ENCODE measurements at places on chromosomes 3 and 15.

- DNase-seq, result no peak
Measured at GRCh38 chr15:71362987-71363968, 248.0 kb downstream of the THSD4 start.

- no peak for DNase-seq
Measured at GRCh38 chr3:65177960-65178376, 490.2 kb upstream of the ADAMTS9 start.

GRCh38 chr15:40762919-40763800 lies 708 bp upstream of the GCHFR start:
- peak; percentile 76 for DNase-seq

DNA sequence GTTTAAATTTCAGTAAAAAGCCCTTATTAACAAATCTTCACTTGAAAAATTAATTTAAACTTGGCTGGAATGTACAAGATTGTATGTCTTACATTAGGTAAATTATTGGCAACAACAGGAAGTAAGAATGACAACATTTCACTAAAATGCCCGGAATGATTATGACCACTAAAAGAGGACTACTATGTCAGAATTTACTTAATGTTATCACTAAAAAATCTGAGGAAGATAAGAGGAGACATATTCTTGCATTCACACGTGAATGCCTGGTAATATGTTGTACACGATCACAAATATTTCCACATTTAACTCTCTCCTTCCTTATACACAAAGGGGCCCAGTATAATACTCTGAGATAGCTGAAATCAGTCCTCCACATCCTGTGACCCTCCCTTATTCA lies 29.7 kb downstream of the VGLL3 start:
- DNase-seq, result no peak

- DNase-seq, result no peak
Measured at GRCh38 chr3:51986010-51986947, 2.9 kb downstream of the ACY1 start.

- DNase-seq, result no peak
Measured at GRCh38 chr3:142056656-142057330, 92.6 kb downstream of the TFDP2 start.

GRCh38 chr3:140465988-140466387 lies 211.9 kb upstream of the TRIM42 start:
- DNase-seq, result no peak

GRCh38 chr3:100106094-100106493 lies 8.2 kb downstream of the FILIP1L start:
- no peak for DNase-seq

GRCh38 chr15:93943586-93943985 lies 287.8 kb upstream of the MCTP2 start:
- DNase-seq, result no peak

DNA sequence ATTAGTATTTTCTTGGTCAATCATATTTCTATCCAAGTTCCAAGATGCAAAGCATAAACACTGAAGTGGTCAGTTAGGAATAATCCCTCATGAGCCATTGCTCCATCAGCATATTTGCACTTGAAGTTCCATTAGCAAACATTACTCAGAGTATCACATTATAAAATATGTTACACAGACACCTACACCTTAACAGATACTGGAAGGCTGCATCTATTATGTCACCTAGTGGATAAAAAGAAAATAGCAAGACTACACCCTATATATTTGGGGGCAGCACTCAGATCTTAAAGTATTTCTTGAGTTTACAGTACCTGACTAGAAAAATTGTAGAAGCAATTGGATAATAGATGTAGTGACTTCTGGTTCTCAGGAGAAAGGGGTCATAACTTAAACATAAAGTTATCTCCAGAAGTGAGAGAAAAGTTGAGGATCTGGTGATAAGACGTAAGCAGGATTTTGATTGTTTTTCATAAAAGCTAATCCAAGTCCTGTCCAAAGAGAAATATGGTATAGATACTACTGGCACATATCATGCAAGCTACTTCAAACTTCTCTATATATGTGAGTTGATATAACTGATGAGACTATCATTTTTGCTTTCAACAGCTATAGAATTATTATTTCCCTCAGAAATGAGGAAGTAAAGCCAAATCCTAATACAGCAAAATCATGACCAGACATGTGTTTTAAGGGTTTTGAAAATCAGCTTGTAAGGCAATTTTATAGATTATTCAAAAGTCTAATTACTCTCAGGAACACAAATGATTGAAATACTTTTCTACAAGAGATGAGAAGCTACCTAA lies 422.2 kb downstream of the GBE1 start:
- DNase-seq, result no peak

DNA sequence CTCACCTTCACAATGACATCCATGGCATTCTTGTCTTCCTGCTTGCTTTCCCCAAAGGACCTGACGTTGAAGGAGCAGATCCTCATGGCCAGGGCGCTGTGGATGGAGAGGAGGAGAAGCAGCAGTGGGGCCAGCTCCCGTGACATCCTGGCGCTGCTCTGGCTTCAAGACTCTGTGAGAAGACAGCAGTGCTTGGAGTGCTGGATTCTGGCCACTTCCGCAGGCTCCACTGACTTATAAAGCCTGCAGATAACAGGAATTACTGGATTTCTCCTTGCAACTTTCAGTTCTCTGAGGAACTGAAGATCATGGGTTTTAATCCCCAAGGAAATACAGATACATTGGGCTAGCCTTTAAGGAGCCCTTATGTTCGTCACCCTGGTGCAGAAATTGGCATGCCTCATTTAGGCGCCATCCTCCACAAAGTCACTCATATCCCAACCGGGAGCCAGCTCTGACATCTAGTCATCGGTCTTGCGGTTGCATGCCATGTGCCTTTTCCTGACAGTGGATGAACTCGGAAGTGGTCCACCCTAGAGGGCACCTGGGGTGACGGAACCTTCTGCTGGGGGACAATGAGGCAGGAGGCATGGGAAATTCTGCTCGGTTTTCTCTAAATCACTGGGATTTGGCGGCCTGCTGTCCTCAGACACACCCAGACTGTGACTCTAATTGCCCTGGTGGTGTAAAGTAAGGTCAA lies at the start of gene DNASE1L3:
TSS of gene DNASE1L3 (minus strand) at position 212 of the 700 bp plus-strand sequence. CDS start at position 146, 66 bp downstream.
- DNase-seq, result no peak

DNA sequence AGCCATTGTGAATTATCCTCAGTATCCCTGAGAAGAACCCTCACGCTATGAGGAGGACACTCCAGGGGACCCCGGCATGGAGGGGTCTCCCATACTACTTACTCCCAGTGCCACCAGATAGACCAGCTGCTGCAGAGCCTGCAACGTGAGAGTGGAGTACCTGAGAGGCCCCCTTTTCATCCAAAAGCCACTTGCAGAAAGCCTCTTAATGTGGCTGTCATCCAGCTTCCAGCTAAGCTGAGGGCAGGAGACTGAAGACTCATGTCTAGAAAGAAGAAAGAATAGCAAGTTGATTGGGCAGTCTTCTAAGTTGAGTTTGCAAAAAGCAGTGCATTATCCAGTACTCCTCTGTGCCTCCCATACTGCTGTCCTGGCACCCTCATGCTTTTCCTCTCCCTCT lies 27.3 kb upstream of the MNS1 start:
- no peak for DNase-seq

DNA sequence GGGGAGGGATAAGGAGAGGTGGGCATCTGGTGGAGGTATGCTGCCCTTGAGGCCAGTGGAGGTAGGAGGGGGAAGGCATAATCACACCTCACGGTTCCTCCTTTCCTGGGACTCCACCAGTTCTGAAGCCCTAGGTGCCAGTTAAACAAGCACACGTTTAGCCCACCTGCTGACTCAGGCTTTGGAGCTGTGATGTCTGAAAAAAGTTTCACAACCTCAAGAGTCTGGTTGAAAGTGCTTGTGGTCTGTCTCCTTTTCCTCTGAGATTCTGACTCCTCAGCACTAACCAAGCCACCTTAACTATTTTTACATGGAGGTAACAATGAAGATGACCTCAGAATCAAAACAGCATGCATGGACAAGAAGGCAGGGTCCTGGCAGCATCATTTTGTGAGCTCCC lies 23.0 kb downstream of the HPS3 start:
- no peak for DNase-seq

DNA sequence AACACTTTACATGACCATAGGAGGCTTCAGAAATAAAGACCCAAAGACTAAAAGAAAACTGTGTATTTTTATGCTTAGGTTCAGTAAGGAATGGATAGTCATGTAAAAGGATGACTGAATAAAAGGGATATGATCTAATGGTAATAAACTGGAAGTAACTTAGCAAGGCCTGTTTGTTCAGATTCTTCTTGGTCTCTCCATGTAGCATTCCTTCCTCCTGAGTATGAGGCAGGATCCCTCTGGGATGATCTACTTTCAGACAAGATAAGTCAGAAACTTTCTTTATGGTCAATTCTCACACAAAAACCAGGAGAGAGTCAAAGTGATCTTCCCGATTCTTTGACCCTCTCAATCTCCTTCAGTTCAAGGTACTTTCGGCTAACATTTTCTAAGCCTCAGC lies 340.8 kb upstream of the DCBLD2 start:
- DNase-seq, result no peak

DNA sequence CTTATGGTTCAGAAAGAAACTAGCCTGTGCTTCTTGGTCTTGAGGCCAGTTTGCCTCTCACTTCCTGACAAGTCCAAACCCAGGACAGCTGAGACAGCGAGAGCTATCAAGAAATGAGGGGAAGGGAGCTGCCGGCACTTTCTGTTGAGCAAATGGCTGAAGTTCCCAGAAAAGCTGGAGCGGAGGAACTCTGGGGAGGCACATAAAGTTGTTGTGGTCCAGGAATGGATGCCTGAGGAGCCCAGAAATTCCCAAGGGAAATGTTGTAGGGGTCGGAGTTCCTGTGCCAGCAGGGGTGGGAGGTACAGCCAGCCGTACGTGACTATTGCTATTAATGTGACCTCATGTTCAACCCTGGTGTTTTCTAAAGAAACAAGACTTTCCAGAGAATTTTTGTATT lies 98.8 kb upstream of the TNFAIP8L3 start:
- DNase-seq, result no peak

- no peak for DNase-seq
Measured at GRCh38 chr3:113531826-113532697, at the start of gene SIDT1. TSS of gene SIDT1 (plus strand) at chr3:113532555. CDS start at chr3:113533022, 467 bp downstream.

- DNase-seq, result no peak
Measured at GRCh38 chr3:8325306-8325705, 176.3 kb upstream of the LMCD1 start.

DNA sequence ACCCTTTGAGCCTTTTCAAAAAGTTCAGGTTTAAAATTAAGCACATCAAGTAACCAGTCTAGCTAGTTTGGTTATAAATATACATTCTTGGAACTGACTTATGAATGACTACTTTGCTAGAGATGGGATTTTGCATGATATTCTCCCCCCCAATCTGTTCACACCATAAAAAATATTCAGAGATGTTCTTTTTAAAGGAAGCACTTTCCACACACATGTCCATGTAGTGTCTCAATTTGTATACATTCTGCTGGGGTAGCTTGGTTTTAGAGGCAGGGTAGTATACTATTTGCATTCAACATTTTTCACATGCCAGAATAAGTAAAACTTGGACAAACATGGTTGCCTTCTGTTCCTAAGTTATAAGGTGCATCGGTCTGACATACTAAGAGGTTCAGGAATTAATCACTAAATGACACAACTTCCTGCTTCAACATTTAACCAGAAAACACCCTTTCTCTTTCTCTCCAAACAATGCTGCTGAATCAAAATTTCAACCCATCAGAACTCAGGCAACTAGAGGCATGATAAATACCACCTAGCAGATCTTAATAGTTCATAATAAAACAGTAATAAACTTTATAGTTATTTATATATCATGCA lies 57.0 kb downstream of the SUMF1 start:
- DNase-seq, result no peak
